ENCODE measurements at places on chromosomes 6 and 20.
A peak's percentile ranks its signal among the peaks of the same experiment; 100 is the strongest.

DNA sequence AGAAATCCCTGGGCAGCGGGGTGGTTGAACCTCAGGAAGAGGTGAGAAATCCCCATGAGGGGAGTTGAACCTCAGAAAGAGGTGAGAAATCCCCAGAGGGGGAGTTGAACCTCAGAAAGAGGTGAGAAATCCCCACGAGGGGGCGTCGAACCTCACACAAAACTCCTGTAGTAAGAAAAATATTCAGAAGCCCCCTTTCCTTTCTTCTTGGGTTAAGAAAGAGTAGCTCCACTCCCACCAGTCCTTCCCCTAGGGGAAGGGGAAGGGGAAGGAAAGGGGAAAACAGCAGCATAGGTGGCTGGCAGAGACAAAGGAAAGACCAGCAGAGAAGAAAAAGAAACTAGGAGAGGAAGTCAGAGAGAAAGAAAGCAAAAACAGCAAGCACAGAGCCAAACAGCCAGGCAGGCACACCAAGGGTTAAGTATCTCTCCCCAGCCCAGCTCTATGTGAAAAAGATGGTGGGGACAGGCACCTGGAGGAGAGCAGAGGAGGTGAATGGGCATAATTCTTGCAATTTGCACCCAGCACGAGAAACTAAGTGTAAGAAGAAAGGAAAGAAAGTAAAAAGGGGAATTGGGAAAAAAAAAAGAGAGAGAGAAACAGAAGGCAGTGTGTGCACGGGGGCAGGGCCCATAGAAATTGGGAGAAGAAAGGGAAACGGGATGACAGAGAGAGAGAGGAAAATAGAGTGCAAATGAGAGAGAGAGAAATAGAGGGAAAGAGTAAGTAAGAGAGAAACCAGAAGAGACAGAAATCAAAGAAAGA, 88.2 kb downstream of the PLG start:
- no peak for DNase-seq

- DNase-seq = no peak
These were observed 70.6 kb upstream of the KCNK16 start for GRCh38 chr6:39393075-39393474.

GRCh38 chr20:44454306-44454963, 21.2 kb upstream of the TTPAL start:
- DNase-seq = no peak

GRCh38 chr6:41936073-41936837, 5.4 kb downstream of the CCND3 start:
- DNase-seq = peak; percentile 85

- no peak for DNase-seq
These were observed 37.5 kb upstream of the FRMD1 start for GRCh38 chr6:168116438-168116974.

DNA sequence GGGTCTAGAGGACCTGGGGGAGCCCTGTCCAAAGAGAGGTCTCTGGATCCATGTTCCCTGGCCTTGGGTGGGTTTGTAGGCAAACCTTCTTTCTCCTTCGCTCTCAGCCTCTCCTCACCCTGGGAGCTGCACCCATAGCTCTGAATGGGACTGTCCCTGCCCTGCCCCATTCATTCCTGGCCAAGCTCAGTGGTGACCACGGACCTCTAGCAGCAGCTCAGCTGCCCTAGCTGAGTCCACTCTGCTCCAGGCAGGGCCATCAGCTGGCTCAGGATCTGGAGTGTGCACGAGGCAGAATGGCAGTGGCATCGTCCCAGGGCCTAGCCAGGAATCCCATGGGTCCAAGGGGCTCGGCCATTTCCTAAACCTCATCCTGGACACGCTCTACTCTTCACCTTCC, 5.3 kb downstream of the ULBP3 start:
- no peak for DNase-seq

DNA sequence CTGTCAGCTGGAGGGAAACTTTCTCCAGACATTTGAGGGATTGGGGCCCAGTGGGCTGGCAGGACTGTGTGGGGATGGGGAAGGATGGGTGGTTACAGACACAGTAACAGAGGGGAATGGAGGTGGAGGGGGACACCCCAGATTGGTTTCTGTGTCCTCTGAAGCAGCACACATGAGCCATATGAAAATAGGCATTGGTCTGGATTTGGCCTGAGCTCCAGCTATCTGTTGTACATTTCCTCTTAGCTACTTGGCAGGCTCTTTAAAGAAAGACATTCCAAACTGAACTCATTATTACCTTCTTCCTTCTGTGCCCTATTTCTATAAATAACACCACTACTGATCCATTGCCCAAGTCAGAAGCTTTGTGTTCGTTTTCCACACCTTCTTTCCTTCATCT, 72.0 kb upstream of the PRL start:
- DNase-seq = no peak

- no peak for DNase-seq
These were observed 14.7 kb downstream of the FOXQ1 start for GRCh38 chr6:1326535-1327121.

DNA sequence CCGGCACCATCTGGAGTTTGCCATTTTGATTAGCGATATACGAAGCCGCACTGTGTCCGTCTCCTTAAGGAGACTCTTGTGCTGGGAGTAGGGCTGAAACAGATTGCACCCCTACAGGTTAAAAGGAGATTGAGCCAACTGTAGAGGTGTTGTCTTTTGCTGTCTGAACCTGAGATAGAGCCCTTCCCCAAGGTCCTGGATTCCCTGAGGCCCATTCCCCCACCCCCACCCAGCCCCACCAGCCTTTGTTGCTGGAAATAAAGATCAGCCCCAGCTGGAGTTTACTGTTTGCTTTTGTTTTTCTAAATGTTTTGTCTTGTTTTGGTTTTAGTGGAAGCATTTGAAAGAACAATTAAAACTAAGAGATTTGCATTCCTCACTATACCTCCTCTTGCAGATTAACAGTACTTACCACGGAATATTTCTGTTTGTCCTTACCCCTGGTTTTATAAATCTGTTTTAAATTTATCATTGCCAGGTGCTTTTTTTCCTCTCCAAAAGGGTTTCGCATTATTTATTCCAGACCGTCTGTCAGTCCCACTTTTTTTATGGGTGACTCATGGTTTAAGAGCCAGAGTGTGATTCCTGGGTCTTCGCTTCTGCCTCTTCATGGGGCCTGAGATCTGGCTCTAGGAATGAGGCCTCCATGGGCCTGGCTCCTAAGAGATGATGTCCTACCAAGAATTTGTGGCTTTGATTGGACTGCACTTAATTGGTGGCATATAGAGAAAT, 169.2 kb downstream of the DTNBP1 start:
- DNase-seq = no peak

DNA sequence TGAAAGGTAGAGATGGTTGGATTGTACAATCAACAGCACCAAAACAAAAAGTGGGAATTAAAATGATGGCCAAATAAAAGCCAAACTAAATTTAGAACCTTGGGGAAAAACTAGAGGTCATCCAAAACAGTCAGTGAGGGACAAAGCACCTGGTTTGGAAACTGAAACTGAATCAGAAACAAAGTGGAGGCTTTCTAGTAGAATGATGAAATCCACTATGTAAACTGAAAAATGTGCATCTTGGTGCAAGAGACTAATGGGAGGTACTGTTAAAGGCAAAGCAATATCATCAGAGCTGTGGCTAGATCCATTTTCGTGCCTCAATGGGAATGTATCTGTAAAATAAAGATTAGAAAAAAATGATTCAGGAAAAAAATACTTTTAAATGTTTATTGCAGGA, 380.0 kb upstream of the GJE1 start:
- DNase-seq = no peak

GRCh38 chr6:45293306-45293705, 34.8 kb upstream of the RUNX2 start:
- DNase-seq = no peak

- DNase-seq = peak; percentile 45
These were observed 17.3 kb downstream of the EEF1E1 start for GRCh38 chr6:8085053-8085511.

Data from CD4-positive, alpha-beta T cell treated with Interferon gamma for 1 hour (primary cell).